CD4-positive, alpha-beta T cell treated with Interleukin-2 at 100 ng/mL for 4 hours (primary cell): ENCODE measurements at places on chromosomes 16 and 17.
A peak's percentile ranks its signal among the peaks of the same experiment; 100 is the strongest.

DNA sequence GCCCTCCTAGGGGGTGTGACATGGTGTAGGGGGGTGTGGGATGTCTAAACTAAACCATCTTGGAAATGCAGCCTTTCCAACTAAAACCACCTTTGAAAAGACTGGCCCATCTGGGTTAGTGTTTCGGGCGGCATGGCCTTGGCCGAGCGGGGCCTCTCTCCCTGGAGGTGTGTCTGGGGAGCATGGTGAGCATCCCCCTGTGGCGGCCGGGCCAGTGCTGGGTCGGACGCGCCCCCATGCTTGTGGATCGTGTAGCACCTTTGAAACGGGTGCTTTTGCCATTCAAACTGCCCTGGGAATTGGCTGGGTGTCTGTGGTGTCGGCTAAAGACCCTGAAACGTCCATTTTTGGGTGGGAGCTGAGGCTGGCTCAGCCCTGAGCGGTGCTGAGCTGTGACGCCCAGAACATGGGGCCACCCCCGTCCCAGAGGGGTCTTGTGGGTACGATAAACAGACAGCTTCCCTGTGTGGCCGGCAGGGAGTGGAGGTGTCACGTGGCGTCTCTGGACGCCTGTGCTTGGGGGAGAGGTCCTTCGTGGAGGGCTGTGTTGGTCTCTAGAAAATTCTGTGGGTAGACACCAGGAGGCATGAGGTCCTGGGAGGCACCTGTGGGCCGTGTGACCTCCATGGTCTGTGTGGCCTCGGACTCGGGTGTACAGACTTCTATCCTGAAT, 6.3 kb downstream of the METRNL start:
- no peak for DNase-seq

DNA sequence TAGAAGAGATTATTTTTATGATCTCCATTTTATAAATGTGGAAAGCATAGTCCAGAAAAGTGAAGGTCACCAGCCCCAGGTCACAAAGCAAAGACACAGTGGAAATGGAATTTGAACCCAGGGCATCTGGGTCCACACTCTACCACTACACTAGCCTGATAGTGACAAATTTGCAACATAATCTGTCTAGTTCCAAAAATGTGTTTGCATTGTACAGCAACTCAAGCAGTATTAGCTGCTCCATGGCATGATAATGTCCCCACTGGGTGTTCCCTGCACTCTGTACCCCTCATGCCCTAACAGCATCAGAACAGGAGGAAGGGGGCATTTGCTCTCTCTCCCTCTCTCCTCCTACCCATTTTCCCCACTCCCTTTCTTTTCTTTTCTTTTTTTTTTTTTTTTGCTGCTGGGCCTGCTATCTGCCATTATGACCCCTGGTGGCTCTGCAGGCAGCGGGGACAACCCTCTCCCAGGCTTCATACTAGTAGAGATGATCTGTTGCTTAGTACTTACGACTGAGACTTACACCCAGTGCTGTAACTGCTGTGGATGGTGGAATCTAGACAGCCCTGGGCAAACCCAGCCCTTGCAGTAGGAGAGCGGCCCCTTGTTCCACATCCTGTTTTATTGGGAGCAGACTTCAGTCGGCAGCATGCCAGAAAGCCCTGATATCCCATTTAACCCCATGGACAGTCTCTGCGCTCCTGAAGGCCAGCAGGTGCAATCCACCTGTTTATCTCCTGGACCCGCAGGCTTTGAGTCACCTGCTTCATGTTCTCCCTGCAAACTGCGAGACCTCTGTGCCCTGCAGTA, 306.3 kb downstream of the SOX9 start:
- DNase-seq: no peak

DNA sequence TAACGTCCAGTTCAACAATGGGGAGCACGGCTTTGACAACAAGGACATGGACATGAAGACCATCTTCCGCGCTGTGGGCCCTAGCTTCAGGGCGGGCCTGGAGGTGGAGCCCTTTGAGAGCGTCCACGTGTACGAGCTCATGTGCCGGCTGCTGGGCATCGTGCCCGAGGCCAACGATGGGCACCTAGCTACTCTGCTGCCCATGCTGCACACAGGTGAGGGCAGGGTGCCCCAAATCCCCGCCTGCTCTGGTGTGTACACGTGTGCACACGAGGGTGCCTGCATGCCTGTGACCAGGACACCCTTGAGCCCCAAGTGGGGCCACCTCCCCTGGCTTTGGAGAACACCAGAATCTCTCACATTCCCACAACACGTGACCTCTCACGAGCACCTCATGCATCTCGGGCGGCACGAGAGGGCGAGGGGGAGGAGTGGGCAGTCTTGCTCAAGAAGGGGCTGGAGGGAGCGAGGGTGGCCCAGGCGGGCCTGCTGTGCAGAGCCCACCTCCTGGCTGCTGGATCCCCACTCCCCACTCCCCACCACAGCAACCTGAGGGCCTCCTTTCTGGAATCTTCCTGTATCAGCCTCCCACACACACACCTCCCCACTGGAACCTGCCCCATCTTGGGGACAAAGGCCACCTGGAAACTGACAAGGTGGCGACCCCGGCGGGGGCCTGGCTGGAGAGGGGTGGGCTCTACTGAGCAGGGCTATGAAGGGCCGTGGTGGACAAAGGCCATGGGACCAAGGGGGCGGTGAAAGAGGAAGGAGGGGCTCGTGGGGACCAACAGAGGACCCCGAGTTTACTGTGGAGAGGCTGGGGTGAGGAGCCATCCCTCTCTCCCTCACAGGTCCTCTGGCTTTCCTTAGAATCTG, 6.5 kb downstream of the ENPP7 start:
- DNase-seq: no peak

- DNase-seq: peak; percentile 90
Observed at GRCh38 chr16:11251525-11252481, 4.2 kb downstream of the SOCS1 start.

DNA sequence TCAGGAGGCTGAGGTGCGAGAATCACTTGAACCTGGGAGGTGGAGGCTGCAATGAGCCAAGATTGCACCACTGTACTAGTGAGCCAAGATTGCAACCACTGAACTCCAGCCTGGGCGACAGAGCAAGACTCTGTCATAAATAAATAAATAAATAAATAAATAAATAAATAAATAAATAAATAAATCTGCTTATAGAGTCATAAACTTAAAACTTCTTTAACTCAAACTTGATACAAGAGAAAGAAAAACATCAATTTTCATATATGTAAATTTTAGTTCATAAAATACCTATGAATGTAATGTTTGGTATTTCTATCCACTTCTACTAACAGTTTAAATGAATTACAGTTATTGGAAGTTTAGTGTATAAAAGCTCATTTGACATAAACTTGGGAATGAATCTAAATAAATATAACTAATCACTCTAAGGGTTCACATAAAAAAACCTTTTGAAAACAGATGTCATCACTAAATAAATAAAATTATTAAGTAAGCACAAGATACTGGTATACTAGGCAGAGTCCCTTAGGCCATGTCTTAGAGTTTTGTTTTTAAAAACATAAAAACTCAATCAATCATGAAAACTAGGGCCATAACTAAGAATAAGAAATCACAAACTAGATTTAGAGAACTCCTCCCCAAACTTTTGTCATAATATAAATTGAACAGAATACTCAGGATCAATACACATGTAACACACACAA, 54.1 kb downstream of the SMURF2 start:
- no peak for DNase-seq

GRCh38 chr16:67068212-67068753, 39.3 kb downstream of the CBFB start:
- DNase-seq: no peak

- no peak for DNase-seq
Observed at GRCh38 chr17:146983-147761, 9.8 kb downstream of the SCGB1C2 start.

- DNase-seq: no peak
Observed at GRCh38 chr17:72838581-72838980, 253.9 kb downstream of the SLC39A11 start.

- DNase-seq: no peak
Observed at GRCh38 chr17:13311306-13311705, 290.4 kb downstream of the HS3ST3A1 start.

- no peak for DNase-seq
Observed at GRCh38 chr17:50009282-50009681, 14.3 kb upstream of the DLX3 start.

- no peak for DNase-seq
Observed at GRCh38 chr16:17345043-17345442, 125.7 kb downstream of the XYLT1 start.

DNA sequence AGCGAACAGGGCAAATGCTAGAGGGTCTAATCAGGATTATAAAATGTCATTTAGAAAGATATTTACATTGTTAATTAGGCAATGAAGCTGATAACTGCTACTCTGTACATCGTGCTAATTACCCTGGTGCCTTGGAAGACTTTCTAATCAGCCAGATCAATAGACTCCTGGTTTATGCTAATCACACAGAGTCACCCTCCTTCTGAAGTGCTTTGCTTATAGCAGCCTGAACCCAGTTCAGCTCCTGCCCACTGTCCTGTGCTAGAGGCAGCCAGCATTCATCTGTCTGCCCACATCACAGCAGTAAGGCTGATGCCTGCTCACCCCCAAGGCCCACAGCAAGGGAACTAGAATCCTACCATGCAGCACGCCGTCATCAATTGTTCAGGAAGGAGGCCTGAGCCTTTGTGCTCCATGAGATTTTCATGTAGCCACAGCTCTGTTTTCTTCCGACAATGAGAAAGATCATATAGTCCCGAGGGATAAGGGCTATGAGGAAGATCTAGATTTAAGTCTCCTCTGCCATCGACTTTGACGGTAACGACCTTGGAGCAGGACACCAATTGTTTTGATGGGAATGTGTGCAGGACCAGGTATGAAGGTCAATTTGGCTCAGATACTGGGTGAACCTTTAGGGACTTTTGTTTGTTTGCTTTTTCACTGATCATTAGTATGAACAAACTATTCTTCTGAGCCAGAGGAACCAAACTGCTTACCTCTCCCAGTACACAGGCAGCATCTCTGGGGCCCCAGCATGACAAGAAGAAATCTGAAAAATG, 12.5 kb upstream of the LYRM9 start:
- DNase-seq: no peak

DNA sequence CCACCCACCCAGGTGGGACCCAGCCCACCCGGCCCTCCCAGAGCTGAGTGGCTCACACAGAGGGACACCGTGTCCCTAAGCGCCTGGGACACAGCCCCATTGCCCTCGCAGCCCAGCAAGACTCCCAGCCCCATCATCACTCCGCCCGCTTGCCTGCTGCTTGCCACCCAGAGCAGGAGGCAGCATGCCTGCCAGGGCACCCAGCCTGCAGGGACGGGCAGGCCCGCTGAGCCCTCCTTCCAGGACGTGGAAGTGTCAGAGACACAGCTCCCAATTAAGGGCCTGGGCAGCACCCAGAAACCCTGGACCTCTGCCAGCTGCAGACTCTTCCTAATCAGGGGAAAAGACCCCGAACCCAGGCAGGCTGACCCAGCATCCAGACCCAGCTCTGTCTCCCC, 17.2 kb upstream of the OSGIN1 start:
- no peak for DNase-seq

DNA sequence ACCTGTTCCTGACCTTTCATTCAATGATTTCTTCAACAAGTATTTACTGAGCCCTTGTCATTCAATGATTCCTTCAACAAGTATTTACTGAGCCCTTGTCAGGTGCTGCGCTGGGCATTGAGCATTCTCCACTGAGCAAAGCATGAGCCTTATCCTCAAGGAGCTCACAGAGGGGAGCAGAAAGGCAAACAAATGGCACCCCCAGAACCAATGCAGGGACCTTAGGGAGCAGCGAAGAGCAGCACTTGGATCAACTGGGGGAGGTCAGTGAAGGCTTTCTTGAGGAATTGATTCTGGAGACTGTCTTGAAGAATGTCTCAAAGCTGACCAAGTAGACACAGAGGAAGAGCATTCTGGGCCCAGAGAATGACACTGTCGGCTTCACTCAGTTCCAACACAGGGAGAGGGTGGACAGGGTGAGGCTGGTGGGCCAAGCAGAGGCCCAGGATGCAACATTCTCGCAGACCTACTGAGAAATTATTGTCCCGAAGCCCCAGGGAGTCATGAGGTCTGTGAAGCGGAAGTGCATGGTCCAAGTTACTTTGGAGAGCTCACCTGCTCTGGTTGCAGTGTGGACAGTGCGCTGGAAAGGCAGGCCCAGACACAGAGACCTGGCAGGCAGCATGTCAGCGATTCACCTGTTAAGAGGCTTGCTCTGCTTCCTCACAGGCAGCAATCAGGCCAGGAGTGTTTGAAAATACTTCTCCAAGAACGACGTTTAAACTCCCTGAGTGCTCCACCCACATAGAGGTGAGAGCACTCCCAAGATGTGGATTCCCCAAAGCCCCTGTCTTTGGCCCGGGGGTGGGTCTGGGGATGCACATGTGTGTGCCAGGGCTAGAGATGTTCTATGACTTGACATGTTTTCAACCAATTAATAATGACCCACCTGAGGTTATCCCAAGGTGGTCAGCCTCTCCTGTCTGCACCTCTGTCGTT, 3.2 kb upstream of the MPO start:
- DNase-seq: no peak

DNA sequence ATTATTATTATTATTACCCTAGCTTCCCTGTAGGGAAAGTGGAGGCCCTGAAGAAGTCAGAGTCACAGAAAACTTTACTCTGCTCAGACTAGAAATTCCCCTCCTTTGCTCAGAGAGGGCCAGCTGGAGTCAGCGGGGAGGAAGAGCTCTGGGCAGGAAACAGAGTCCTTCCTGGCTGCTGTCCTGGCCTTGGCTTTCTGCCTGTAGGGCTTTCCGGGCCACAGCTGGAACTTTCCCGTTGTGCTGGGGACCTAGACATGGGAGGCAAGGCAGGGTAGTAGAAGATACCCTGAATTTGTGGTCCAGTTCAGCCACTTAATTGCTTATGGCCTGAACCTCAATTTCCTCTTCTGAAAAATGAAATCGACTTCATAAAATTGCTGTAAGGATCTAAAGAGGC, 14.0 kb upstream of the CCL2 start:
- DNase-seq: no peak
